Hematopoietic multipotent progenitor cell treated with erythropoietin and hydrocortisone succinate and interleukin-3 and kit ligand, for 4 days (in vitro differentiated cells): ENCODE measurements at places on chromosomes 11 and 22.

- DNase-seq: peak; percentile 77
These were observed 107.5 kb upstream of the OR4B1 start for GRCh38 chr11:48109046-48109666.

GRCh38 chr11:9726321-9727022, 62.6 kb downstream of the SWAP70 start:
- no peak for DNase-seq

GRCh38 chr11:68008381-68009337, 1.5 kb upstream of the ALDH3B1 start:
- DNase-seq: peak; percentile 86

DNA sequence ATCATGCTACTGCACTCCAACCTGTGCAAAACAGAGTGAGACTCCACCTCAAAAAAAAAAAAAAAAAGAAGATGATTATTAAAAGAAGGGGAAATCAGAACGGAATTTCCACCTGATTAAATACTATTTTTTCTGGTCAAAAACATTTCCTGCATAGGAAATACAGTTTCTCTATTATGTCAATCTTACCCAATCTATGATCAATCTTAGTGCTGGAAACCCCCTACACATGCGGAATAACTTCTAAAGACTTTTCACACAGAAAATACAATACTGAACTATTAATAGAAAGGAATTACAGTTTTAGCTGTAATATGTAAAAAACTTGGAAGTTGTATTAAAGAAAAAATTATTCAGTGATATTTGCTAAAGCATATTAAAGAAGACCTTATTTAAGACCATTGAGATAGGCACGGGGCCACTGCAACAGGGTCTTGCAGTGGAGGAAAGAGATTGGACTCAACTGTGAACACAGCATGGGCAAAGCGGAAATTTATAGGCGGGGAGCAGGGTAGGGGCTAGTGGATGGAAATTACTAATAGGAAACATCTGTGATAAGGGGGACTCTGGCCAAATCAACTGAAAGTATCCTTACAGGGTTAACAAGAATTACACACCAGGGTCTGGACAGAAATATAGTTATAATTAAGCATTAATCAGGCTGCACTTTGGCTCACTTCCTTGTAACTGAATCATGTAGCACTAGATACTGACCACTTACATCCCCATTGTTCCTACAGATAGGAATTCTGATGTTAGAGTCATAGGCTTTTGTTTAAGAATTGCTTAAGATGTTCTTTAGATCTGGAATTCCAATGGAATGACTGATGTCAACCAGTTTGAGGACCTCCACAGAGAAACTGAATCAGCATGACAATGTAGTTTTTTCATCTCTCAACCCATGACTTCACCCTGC, 411.5 kb upstream of the DDI1 start:
- DNase-seq: no peak

DNA sequence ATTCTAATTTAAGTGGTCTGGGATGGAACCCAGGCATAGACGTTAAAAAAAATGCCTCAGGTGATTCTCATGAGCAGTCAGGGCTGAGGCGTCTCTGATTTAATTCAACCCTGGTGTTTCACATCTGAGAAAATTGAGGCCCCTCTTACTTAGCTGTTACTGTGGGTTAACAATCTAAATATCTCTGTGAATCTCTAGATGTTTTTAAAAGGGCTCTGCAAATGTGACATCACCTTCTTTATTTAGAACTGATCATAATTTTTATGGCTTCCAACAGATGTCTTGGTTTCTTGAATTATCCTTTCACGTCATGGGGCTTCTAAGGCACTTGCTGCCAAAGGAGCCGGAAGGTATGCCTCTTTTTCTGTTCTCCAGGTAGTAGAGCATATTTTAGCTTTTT, 76.1 kb upstream of the LIN7C start:
- DNase-seq: no peak

- DNase-seq: no peak
These were observed 8.4 kb downstream of the SLC29A2 start for GRCh38 chr11:66363187-66363601.

DNA sequence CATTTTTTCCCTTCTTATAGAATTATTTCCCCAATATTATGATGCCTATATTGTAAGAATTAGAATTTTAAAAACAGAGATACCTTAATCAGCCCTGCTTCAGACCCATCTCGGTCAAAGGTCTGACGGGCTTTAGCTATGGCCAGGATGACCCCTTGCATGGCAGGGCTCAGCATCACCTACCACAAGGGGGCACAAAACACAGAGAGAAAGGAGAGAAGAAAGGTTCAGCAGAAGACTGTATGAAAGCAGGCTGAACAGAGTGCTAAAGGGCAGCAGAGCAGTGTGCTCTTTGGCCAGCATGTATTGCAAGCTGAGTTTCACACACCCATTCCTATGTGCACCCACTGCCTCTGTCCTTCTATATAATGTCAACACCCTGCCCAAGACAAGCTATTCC, 26.8 kb downstream of the CLDN25 start:
- DNase-seq: peak; percentile 62

DNA sequence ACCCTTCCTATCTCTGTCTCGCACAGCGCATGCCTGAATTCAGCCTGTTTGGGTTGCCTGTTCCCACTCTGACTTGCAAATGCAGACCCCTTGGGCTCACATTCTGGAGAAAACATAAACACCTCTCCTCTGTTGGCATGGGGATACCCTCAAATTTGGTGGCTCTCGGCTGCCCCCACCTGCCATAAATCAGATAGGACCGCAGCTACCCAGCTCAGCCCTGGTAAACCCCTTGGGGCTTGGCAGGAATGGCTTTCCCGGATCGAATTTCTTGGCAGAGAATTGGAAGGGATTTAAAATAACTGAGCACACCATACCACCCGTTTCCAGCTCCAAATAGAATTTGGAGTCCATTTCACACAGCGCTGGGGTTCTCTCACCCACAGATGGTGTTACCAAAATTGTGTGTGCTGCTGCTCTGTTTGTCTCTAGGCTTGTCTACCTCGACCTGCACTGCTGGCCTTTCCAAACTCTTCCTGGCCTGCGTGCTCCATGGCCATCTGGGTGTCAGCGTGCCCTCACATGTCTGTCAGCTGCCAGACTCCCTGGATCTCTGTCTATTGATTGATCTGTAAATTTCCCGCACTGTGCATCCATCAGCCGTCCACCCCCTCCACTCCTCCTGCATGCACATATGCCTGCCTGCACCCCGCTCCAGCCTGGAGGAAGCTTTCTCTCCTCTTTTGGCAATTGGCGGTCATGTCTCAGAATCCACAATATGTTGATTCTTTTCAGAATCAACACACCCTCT, 134.0 kb downstream of the NTM start:
- peak; percentile 25 for DNase-seq

DNA sequence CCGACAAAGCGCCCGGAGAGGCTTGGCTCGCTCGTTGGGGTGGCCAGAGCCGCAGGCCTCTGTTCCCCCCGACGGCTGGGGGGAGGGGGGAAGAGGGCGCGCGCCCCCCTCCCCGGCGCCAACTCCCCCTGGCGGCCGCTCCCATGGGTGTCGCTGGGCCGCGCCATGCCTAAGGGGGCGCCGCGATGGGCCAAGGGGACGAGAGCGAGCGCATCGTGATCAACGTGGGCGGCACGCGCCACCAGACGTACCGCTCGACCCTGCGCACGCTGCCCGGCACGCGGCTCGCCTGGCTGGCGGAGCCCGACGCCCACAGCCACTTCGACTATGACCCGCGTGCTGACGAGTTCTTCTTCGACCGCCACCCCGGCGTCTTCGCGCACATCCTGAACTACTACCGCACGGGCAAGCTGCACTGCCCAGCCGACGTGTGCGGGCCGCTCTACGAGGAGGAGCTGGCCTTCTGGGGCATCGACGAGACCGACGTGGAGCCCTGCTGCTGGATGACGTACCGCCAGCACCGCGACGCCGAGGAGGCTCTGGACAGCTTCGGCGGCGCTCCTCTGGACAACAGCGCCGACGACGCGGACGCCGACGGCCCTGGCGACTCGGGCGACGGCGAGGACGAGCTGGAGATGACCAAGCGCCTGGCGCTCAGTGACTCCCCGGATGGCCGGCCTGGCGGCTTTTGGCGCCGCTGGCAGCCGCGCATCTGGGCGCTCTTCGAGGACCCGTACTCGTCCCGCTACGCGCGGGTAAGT, 1.4 kb downstream of the KCNC1 start:
- no peak for DNase-seq

- DNase-seq: peak; percentile 61
These were observed 2.2 kb downstream of the RPL3 start for GRCh38 chr22:39317084-39317774.

GRCh38 chr11:79019975-79020374, 420.9 kb downstream of the TENM4 start:
- DNase-seq: no peak

DNA sequence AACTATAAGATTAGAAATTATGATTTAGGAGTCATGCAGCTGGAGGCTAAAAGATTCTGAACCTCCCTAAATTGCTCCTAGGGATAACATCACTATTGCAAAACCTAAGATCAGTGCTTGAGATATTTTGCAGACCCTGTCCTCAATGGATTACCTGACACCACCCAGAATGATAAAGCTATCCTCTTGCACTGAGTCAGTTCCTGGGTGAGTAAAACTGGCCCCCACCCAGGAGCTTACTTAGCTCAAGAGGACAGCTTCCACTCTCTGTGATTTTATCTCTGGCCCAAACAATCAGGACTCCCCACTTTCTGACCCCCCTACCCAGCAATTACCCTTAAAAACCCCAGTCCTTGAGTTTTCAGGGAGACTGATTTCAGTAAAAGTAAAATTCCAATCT, 2074.4 kb upstream of the RAG2 start:
- DNase-seq: no peak

DNA sequence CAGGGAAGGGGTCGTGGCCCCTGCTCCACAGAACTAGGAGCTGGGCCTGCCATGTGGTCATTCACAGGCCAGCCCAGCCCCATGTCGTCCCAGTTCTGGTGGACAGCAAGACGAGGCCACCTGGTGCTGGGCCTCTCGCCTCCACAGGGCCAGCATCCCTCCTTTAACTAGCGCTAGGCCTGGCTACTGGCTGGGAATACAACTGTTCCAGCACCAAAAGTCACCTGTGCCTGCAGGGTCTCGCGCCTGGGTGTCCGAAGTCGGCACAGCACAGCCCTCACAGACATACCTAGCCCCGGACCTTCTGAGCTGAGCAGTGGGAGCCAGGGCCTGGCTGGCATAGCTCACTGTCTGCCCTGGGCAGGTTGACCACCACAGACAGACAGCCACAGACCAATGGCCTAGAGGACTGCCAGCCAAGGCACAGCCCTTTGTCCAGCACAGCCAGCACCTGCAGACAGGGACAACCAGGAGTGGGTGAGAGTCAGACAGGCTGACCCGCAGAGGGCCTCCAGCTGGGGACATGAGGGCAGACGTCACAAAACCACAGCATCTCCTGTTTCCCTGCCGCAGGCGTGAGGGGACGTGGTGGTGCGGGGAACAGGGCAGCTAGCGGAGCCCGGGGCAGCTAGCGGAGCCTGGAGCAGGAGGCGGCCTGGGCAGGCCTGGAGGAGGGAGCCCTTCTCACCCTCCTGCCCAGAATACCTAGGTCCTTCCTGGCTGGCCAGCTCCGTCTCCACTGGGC, 27.2 kb upstream of the TH start:
- DNase-seq: peak; percentile 36

DNA sequence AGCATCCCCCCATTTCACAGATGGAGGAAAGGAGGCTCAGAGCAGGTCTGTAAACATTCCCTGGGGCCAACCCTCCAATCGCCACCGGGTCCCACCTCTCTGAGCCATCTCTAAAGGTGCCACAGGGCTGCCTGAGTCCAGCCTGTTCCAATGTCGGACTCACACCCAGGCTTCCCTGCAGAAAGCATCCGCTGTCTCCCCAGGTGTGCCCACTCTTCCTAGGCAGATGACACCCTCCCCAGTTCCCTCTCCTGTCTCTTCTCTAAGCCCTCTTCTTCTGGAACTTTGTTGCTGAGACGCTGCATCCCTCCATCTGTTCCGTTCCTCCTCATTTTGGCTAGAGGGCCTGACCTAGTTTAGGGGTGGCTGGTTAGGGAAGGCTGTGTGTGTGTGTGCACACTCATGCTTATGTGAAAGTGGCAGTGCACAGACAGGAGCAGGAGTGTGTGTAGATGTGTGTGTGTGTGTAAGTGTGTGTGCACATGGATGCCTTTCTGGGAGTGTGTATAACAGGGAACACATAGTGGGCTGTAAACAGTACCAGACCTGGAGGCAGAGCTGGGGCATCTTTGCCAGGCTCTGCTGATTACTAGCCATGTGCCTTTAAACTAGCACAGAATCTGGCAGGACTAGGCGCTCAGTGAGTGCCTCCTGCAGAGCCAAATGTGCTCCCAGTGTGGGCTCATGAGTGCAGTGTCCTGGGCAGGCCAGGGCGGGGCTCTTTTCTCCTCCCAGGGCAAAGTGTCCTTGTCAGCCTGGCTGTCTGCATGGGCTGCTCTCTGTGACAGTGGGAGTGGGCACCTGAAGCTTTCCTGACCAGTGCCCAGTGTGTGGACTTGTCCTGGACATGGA, 77.3 kb upstream of the NECTIN1 start:
- DNase-seq: no peak

DNA sequence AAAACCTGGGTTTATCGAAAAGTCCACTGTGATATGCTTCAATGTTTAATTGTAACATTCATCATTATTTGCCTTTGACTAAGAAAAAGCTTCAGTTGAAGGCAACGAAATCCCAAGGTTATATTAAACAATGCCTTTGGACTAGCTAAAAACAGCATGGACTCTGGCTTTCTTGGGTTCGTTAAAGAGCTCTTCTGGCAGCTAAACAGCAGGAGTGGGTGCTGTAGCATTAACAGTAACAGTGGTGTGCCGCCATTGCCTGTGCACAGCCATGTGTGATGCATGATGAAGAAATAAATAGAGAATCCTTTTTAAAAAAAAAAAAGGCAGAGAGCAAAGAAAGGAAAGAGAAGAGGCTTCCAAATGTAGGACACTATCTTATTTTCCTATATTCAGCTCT, 406.6 kb upstream of the FAT3 start:
- DNase-seq: no peak

- peak; percentile 27 for DNase-seq
These were observed 91.1 kb upstream of the LMO1 start for GRCh38 chr11:8354622-8355415.

GRCh38 chr11:126564566-126564965, 209.1 kb downstream of the ST3GAL4 start:
- DNase-seq: no peak

- DNase-seq: no peak
These were observed 41.1 kb downstream of the RBFOX2 start for GRCh38 chr22:35987487-35987886.

GRCh38 chr11:110268441-110268840, 28.0 kb downstream of the RDX start:
- DNase-seq: no peak

GRCh38 chr11:85947431-85948272, 92.5 kb downstream of the CCDC83 start:
- DNase-seq: peak; percentile 55

- DNase-seq: peak; percentile 40
These were observed 16.6 kb downstream of the APIP start for GRCh38 chr11:34899633-34900016.

- no peak for DNase-seq
These were observed 123.4 kb downstream of the CYP2R1 start for GRCh38 chr11:14768526-14769188.

GRCh38 chr11:104820431-104820830, 77.8 kb downstream of the CASP12 start:
- DNase-seq: no peak
